ENCODE measurements at places on chromosomes 11 and 22. TPM values are rescaled to one million over a fixed set of nuclear protein-coding genes. Genes with fewer than 3 reads are reported as not detected.

Gene THAP12
- total RNA-seq, result 51.4 TPM

Gene JHY
- 11.1 TPM for total RNA-seq

Gene PRPF19
- total RNA-seq, result 113 TPM

Gene OVOL1
- total RNA-seq, result 25.8 TPM

Gene VSIG10L2
- total RNA-seq, result 0.75 TPM

Gene LGALS12
- total RNA-seq, result not detected

Gene EXPH5
- total RNA-seq, result 19.5 TPM
